Neural progenitor cell (in vitro differentiated cells): ENCODE measurements at places on chromosomes 2 and 18.

GRCh38 chr18:10401521-10401920, 52.9 kb upstream of the APCDD1 start:
- peak; percentile 46 for DNase-seq
- H3K4me3 ChIP-seq = no peak overlapping the region

DNA sequence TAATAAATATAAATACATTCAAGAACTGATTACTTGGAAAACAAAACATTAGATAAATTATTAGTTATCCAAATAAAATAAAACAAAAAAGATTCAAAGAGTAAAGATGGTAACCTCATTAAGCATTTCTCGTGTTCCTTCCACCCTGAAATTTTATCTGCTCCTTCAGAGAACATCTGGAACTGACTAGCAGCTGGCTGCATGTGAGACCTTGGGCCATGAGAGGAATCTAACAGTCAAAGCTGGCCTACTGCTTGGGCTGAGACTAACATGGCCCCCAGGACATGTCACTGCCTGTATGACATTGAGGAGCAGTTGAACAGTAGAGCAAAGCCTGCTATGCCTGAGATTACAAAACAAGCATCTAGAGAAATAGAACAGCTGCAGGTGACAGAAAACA, 208.5 kb upstream of the ZSWIM2 start:
- no peak for DNase-seq
- no peaks in the 10 kb centered on the region for H3K4me1 ChIP-seq
- H3K4me3 ChIP-seq = no peak overlapping the region
- H3K27ac ChIP-seq = no peak overlapping the region
- no peaks in the 10 kb centered on the region for H3K27me3 ChIP-seq
- no peaks in the 10 kb centered on the region for H3K36me3 ChIP-seq

DNA sequence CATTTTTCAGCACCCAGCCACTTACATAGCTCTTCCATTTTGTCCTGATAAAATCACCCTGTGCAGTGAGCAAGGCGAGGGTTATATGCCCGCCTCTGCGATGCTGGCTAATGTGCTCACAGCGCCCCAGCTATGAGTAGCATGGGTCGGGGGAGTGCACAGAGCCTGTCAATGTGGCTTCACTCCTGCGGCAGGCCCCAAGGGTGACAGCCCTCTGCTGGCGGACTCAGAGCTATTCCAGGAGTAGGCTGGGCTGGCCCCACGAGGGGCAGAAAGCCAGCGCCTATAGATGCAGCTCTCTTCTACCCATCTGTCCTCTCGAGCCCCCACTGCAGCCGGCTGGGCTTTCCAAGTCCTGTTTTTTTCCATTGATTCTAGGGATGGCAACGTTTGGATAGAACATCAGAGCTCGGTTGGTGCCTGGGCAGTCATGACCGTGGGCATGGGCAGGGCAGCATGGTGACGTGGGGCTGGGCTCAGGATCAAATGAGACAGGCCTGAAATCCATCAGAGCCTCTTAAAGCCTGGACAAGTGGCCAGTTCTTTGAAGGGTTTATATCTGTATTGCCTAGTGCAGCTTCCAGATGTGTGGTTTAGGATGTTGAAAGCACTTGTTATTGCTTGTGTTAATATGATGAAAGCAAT, 134.7 kb downstream of the MCFD2 start:
- DNase-seq = peak; percentile 73
- no peak overlapping the region for H3K27ac ChIP-seq
- H3K27me3 ChIP-seq = no peaks in the 10 kb centered on the region
- H3K4me1 ChIP-seq = peaks cover 21% of the 10 kb centered on the region
- no peak overlapping the region for H3K4me3 ChIP-seq
- no peaks in the 10 kb centered on the region for H3K36me3 ChIP-seq

GRCh38 chr2:108855194-108855593, 68.6 kb downstream of the CCDC138 start:
- H3K27me3 ChIP-seq = no peaks in the 10 kb centered on the region
- no peak overlapping the region for H3K27ac ChIP-seq
- no peak for DNase-seq
- H3K36me3 ChIP-seq = peaks cover 15% of the 10 kb centered on the region
- no peaks in the 10 kb centered on the region for H3K4me1 ChIP-seq

DNA sequence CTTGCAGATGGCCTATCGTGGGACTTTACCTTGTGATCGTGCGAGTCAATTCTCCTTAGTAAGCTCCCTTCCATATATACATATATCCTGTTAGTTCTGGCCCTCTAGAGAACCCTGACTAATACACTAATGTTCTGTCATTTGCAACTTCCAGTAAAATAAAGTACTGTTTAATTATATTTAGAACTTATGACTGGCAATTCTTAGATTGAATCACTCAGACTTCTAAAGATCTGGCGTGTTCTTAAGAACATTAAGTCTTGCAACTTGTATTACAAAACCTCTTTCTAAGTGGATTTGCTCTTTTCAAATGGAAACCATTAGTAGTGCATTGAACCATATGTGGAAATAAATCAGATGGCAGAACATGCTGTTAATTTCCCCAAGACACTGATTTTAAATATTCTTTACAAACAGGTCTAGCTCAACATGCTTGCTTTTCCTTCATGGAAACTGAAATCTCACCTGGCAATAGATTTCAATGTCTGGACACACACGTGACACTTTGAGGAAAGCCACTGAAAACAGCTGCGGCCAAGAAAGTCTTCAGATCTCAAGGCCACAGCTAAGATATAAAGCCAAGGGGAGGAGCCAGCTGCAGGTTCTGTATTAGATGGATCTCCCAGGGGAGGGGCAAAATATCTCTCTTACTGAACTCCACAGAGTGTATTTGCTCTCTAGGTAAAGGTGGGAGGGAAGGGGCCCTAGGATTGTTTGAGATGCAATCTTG, 50.6 kb downstream of the PMAIP1 start:
- H3K27me3 ChIP-seq = no peaks in the 10 kb centered on the region
- H3K27ac ChIP-seq = no peak overlapping the region
- H3K36me3 ChIP-seq = no peaks in the 10 kb centered on the region
- no peak overlapping the region for H3K4me3 ChIP-seq
- DNase-seq = no peak

- no peaks in the 10 kb centered on the region for H3K36me3 ChIP-seq
- no peaks in the 10 kb centered on the region for H3K27me3 ChIP-seq
- peaks cover 25% of the 10 kb centered on the region for H3K4me1 ChIP-seq
- no peak for DNase-seq
- H3K27ac ChIP-seq = no peak overlapping the region
Measured at GRCh38 chr2:9235147-9236044, 28.8 kb downstream of the ASAP2 start.

GRCh38 chr2:29013057-29013780, 32.1 kb downstream of the TOGARAM2 start:
- no peaks in the 10 kb centered on the region for H3K27me3 ChIP-seq
- no peak for DNase-seq
- H3K36me3 ChIP-seq = no peaks in the 10 kb centered on the region
- H3K4me1 ChIP-seq = peaks cover 18% of the 10 kb centered on the region

DNA sequence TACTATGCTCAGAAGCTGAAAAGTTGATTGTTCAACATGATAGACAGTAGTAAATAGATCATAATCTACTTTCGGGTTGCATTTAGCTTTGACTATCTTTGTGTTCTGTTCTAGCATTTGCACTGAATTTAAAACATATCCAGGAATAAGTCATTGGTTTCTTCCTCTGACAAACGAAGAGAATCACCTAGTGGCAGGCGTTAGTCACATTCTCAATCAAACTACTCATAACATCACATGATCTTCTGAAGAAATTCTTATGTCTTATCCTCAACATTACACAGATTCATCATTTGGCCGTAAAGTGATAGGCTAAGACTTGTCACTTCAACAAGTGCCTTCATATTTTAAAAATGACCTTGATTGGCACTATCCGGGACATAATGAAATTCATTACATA, 63.6 kb upstream of the TTC21B start:
- DNase-seq = no peak
- H3K4me1 ChIP-seq = no peaks in the 10 kb centered on the region
- no peak overlapping the region for H3K4me3 ChIP-seq
- no peaks in the 10 kb centered on the region for H3K36me3 ChIP-seq
- no peaks in the 10 kb centered on the region for H3K27me3 ChIP-seq

DNA sequence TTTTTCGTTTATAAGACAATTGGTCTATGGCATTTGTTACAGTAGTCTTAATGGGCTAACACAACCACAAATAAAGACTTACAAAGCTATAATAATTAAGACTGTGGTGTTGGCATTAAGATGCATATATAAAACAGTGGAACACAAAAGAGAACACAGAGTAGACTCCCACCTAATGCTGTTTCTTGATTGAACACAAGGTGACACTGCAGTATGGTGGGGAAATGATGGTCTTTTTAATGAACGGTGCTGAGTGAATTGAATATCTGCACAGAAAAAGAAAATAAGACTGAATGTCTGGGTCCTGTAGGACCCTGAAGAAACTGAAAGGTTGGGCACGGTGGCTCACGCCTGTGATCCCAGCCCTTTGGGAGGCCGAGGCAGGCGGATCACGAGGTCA, 1136.6 kb upstream of the NXPH2 start:
- H3K27ac ChIP-seq = no peak overlapping the region
- H3K27me3 ChIP-seq = no peaks in the 10 kb centered on the region
- no peak for DNase-seq
- no peak overlapping the region for H3K4me3 ChIP-seq
